ENCODE measurements at places on chromosomes 5 and 9.

GRCh38 chr9:102986425-102986824 lies 8.7 kb upstream of the CYLC2 start:
- no peak for DNase-seq

GRCh38 chr5:38527475-38527874 lies 29.0 kb downstream of the LIFR start:
- DNase-seq: no peak

DNA sequence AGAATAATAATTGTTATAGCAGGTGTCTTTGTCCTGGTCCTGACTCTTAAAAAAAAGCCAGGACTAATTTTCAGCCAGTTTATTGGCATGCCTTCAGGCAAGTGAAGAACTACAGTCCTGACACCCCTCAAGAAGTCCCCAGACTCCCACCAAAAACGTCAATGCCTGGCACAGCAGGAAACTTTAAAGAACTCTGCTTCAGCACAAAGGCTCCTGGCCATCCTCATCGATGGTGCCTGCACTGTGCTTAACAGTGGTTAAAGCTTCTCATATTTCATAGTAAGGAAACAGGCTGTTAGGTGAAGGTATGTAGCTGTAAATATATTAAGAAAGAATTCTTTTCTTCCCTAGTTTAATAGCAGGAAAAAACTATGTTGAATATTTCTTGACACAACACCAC lies 280.1 kb upstream of the PUM3 start:
- DNase-seq: no peak

DNA sequence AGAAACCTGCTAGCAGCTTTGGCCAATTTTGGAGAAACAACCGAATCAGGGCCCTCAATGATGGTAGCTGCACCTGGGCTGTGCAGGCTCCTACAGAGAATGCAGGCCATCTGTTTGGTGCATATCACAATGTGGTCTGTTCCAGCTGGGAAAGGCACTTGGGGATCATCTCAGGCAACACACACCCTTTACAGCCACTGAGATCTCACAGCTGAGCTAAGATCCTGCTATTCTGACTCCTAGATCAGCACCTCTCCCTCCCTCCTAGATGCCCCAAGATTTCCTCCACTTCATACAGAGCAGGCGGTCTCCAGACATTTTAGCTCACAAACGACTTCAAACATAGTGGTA lies 100.7 kb downstream of the SH3TC2 start:
- DNase-seq: no peak

DNA sequence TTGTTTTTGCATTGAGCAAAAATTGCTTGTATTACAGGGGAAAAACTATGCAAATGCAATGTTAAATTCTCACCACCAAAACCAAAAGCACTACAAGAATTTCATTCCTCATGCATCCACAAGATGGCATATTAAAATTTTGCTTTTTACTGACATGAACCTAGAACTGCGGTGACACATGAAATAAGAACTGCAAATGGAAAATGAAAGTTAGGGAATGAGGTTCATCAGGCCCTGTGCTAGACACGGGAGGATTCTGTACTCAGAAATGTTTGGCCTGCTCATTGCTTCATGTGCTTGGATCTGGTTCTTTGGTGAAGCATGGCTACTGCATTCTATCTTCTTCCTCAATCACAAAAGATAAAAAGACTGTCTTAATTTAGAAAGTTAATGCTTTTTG lies 9.1 kb upstream of the RFK start:
- DNase-seq: no peak
